ENCODE measurements at places on chromosomes 5 and 9.

GRCh38 chr5:176908675-176909368 is 9.7 kb upstream of the HK3 start:
- no peak overlapping the region for H3K27ac ChIP-seq
- no peak for DNase-seq
- no peaks in the 10 kb centered on the region for H3K27me3 ChIP-seq
- no peak overlapping the region for H3K4me3 ChIP-seq
- H3K4me1 ChIP-seq, result no peaks in the 10 kb centered on the region
- peaks cover 51% of the 10 kb centered on the region for H3K36me3 ChIP-seq

DNA sequence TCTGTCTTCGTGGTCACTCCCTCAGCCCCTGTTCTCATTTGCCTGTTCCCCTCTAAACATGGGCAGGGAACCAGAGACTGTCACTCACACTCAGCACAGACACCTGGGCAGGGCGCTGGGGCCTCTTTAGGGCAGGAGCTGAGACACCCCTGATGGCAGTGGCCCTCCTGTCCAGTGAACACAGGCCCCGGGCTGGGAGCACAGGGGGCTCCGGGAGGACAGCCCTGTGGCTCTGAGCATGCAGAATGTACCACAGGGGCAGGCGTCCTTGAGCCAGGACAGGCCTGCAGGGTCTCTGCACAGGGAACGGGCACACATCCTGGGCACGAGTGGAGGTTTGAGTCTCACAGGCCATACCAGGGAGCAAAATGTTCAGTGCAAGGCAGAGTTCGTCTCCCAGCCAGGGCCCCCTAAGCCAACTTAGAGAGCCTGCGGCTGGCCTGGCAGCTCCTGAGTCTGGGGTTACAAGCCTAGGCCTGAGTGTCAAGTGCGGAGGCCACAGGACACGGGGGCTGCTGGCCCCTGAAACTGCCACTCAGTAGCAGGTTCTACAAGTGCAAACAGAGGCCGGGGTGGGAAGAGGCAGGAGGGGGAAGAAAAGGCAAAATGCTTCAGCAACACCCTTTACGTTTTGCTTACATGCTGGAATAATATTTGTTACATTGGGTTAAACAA is 55.9 kb upstream of the NKD2 start:
- H3K36me3 ChIP-seq, result peaks cover 9% of the 10 kb centered on the region
- peaks cover 12% of the 10 kb centered on the region for H3K27me3 ChIP-seq
- no peak overlapping the region for H3K27ac ChIP-seq
- no peak overlapping the region for H3K4me3 ChIP-seq

DNA sequence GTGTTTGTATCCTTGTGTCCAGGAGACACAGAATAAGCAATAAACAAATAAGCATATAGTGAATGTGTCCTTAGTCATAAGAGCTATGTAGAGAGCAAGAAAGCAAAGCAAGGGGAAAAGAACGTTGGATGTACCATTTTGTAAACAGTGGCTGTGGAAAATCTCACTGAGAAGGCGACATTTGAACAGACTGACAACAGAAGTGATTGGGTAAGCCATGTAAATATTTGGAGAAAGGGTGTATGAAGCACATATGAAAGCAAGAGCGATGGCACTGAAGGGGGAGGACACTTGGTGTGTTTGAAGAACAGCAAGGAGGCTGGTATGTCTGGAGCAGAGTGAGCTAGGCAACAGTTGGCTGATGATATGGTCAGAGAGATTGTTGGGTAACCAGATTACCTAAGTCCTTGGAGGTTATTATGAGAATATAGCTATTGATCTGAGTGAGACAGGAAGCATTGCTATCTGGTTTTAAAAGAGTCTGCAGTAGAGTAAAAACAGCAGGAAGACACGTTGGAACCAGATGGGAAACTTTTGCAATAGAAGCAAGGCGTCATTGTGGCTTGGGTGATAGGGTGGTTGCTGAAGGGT is 115.5 kb upstream of the IL7R start:
- H3K4me1 ChIP-seq, result peaks cover 7% of the 10 kb centered on the region
- no peak for DNase-seq
- peaks cover 10% of the 10 kb centered on the region for H3K27me3 ChIP-seq
- H3K36me3 ChIP-seq, result no peaks in the 10 kb centered on the region
- no peak overlapping the region for H3K27ac ChIP-seq

DNA sequence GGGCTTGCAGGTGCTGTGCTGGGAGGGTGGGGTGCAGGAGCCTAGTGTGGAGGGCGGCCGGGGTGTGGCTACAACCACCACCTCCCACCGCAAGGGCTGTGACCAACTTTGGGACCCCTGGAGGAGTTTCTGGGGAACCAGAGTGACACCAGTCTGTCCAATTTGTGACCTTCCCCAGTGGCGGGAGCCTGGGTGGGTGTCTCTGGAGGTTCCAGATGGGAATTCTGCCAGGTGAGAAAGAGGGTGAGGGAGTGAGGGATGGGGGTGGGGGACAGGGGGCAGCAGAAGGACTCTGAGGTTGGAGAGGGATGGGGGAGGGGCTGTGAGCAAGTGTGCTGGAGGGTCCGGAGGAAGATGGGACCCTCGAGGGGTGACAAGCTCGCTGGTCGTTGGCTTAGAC is 4.2 kb upstream of the CACNA1B start:
- no peak overlapping the region for H3K27ac ChIP-seq
- H3K4me3 ChIP-seq, result no peak overlapping the region
- no peaks in the 10 kb centered on the region for H3K36me3 ChIP-seq
- DNase-seq, result no peak

GRCh38 chr5:33494466-33494865 is 53.7 kb downstream of the TARS1 start:
- H3K27me3 ChIP-seq, result peaks cover 2% of the 10 kb centered on the region
- H3K4me1 ChIP-seq, result no peaks in the 10 kb centered on the region
- DNase-seq, result no peak
- H3K4me3 ChIP-seq, result no peak overlapping the region

DNA sequence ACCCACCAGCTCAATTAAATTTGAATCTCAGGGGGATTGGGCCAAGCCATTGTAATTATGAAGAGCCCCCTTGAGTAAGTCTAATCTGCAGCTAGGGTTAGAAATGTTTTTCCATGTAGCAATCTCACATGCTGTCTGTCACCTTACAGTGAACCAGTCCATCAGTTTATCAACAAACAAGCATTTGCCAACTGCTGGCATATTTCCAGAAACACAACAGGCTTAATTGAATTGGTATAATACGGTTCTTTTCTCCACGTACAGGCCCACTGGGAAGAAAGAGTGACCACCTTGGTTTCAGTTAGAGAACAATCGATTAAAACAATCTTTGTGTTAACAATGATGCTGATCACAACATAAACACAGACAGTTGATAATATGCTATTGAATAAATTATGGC is 67.4 kb downstream of the NSUN2 start:
- no peaks in the 10 kb centered on the region for H3K4me1 ChIP-seq
- H3K36me3 ChIP-seq, result no peaks in the 10 kb centered on the region
- no peak overlapping the region for H3K4me3 ChIP-seq
- peaks cover 27% of the 10 kb centered on the region for H3K27me3 ChIP-seq

- H3K36me3 ChIP-seq, result peaks cover 11% of the 10 kb centered on the region
- H3K4me3 ChIP-seq, result no peak overlapping the region
- H3K27me3 ChIP-seq, result no peaks in the 10 kb centered on the region
- DNase-seq, result no peak
Observed at GRCh38 chr9:3516667-3517330, 9.0 kb downstream of the RFX3 start.

- no peak for DNase-seq
- no peak overlapping the region for H3K4me3 ChIP-seq
- H3K27me3 ChIP-seq, result peaks cover 13% of the 10 kb centered on the region
- H3K27ac ChIP-seq, result no peak overlapping the region
- peaks cover 55% of the 10 kb centered on the region for H3K4me1 ChIP-seq
- H3K36me3 ChIP-seq, result no peaks in the 10 kb centered on the region
Observed at GRCh38 chr9:84823421-84824271, 154.1 kb downstream of the NTRK2 start.

DNA sequence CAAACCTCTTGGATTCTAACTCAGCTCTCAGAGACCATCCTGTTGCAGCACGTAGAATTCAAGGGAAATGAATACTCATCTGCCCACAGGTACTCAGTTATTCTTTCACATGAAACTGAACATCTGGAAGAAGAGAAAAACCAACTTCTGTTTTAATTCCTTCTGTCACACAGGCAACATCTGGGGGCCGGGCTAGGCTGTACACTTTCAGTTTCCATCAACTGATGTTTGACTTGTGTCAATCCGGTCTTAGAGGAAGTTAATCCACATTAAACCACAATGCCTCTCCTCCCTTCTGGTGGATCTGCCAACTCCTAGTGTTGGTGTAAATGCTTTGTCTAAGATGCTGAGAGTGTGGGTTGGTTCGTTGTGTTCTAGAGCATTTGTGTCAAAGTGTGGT is 17.6 kb downstream of the DMRT3 start:
- H3K36me3 ChIP-seq, result peaks cover 29% of the 10 kb centered on the region
- peaks cover 14% of the 10 kb centered on the region for H3K4me1 ChIP-seq
- no peak for DNase-seq

DNA sequence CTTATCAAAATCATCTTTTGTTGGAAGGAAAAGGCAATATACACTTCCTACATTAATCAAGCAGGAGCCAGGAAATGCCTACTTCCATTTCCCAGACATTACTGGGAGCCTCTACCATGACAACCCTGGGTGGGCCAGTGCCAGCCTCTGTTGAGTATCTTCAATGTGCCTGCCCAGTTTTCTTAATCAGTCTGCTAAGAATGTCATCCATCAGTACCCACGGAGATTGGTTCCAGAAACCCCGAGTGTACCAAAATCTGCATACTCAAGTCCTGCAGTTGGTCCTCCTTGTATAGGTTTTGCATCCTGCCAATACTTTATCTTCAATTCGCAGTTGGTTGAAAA is 82.4 kb downstream of the MARCHF3 start:
- peaks cover 3% of the 10 kb centered on the region for H3K27me3 ChIP-seq
- H3K4me1 ChIP-seq, result peaks cover 29% of the 10 kb centered on the region
- no peak overlapping the region for H3K27ac ChIP-seq
- H3K36me3 ChIP-seq, result no peaks in the 10 kb centered on the region
- no peak overlapping the region for H3K4me3 ChIP-seq

- no peak overlapping the region for H3K4me3 ChIP-seq
- DNase-seq, result no peak
- peaks cover 35% of the 10 kb centered on the region for H3K4me1 ChIP-seq
- peaks cover 2% of the 10 kb centered on the region for H3K36me3 ChIP-seq
- H3K27ac ChIP-seq, result no peak overlapping the region
Observed at GRCh38 chr5:56328753-56329560, 95.8 kb upstream of the ANKRD55 start.

- H3K4me3 ChIP-seq, result no peak overlapping the region
- no peaks in the 10 kb centered on the region for H3K4me1 ChIP-seq
- no peaks in the 10 kb centered on the region for H3K36me3 ChIP-seq
- peaks cover 7% of the 10 kb centered on the region for H3K27me3 ChIP-seq
Observed at GRCh38 chr9:109134167-109134578, 14.4 kb upstream of the TMEM245 start.

GRCh38 chr9:101635473-101635872 is 40.7 kb upstream of the PPP3R2 start:
- no peak overlapping the region for H3K4me3 ChIP-seq
- DNase-seq, result no peak
- no peaks in the 10 kb centered on the region for H3K36me3 ChIP-seq
- no peaks in the 10 kb centered on the region for H3K4me1 ChIP-seq
- H3K27ac ChIP-seq, result no peak overlapping the region

DNA sequence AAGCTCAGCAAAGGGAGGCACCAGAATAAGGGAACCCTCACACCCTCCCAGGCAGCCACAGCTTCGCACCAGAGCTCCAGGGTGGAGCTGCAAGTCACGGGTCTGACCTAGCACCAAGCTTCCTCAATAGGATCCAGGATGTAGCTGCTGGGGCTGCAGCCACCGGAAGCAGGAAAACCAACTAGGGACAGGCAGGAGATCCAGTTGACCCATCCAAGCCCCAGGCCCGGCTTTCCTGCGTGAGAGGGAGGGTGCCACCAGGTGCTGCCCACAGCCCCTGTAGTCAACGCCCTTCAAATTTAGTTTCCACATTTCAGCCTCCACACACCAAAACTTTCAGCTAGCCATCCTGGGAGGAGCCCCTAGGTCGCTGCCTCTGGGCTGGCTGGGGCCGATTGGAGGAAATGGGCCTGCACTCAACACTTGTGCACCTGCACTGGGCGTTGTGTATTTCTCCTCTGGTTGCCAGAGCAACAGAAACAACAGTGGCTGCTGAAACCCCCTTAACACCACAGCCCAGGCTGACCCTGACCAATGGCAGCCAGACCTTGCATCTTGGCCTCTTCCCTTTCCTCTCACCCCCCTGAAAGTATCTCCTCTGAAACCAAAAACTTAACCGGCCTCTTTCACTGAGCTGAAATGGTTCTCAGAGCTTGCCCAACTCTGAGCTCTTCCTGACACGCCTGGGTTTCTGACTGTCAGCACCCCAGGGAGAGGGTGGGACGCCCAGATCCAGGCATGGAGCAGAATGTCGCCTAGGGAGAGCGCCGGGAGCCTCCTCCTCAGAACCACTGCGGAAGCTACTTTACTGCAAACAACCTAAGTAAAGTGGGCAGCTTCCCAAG is 226.5 kb upstream of the MAP3K1 start:
- no peaks in the 10 kb centered on the region for H3K36me3 ChIP-seq
- H3K4me3 ChIP-seq, result no peak overlapping the region
- peak; percentile 17 for DNase-seq

- DNase-seq, result peak; percentile 19
- peak overlapping the region; percentile 78 for H3K27ac ChIP-seq
- peaks cover 39% of the 10 kb centered on the region for H3K4me1 ChIP-seq
Observed at GRCh38 chr5:113806904-113807303, 293.4 kb downstream of the YTHDC2 start.

DNA sequence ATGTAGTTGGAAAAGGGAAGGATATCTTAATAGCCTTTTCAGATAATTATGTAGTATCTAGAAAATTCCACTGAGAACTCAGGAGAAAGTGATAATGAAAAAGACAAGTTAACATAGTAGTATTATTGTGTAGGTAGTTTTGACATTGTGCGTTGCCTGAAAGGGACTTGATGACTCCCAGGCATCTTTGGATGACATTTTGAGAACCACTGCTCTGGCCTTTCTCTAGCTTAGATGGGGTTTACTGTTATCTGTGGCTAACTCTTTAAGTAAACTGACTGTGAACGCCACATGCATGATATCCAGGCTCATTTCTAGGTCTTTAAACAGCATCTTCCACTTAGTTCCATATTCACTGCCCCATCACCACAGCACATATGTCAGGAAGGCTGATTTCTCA is 14.4 kb upstream of the FYB1 start:
- no peaks in the 10 kb centered on the region for H3K36me3 ChIP-seq
- H3K27ac ChIP-seq, result no peak overlapping the region
- no peaks in the 10 kb centered on the region for H3K27me3 ChIP-seq
- DNase-seq, result no peak
- no peaks in the 10 kb centered on the region for H3K4me1 ChIP-seq

DNA sequence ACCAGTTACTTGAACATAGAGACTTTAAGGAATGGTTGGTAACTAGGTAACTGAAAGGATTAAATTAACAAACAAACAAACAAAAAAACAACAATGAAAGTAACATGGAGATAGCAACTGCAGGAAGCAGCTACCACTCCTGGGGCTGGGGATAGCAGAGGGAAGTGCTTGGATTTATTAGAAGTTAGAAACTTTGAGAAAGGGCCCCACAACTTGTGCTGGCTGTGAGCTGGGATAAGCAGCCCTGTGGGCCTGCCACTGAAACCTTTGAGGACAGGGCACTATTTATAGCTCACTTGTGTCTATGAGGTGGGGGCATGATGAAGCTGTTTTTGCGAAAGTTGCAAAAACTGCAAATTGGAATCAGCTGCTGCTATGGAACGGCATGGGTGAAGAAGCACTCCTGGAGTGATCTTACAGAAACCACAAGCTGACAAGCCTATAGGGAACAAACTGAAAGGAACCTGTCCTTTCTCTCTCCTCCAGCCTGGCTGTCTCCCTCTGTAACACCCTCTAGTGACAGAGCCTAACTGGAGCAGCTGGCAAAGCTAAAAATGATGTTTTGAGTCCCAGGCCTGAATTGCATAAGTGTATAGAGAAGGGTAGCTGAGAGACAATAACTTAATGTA is 91.4 kb upstream of the RANBP6 start:
- H3K4me3 ChIP-seq, result no peak overlapping the region
- H3K27ac ChIP-seq, result peak overlapping the region; percentile 80
- no peaks in the 10 kb centered on the region for H3K36me3 ChIP-seq
- DNase-seq, result peak; percentile 7

Data from nephron progenitor cell (in vitro differentiated cells).